ENCODE measurements at places on chromosomes 1 and 21.

DNA sequence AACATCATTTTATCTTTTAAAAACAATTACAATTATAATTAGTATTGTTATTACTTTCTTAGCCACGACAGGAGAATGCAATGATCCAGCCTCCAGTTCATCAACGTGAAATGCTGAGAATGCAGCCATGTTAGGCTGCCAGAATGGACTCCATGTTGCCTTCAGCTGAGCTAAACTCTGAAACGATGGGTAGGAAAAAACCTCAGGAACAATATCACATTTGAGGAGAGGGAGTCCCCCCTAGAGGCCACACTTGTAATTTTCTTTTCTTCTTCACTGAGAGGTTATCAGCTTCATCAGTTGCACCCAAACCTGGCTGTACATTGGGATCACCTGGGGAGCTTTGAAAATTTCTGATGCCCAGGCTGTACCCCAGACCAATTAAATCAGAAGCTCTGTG is 34.6 kb upstream of the DNAH14 start:
- DNase-seq: no peak

GRCh38 chr1:241495741-241496140 is 23.8 kb downstream of the FH start:
- DNase-seq: no peak

DNA sequence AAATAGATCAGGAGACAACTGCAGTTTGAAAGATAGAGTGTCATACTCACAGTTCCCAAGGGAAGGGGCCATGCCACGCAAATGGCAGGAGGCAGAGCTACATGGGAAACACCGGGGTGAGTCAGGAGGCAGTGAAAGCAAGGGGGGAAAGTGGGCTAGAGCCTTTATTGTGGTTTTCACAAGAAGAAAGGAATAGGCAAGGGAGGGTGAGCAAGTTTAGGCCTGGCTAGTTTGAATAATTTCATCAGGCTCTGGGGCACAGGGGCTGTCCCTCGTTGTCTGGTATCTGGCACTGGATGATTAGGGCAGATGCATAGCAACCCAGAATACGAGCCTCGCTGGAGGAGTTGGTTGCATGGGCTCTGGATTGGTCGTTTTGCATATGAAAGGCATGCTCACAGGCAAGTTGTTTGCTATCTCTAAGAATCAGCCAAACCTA is 17.0 kb upstream of the ITLN2 start:
- DNase-seq: no peak

DNA sequence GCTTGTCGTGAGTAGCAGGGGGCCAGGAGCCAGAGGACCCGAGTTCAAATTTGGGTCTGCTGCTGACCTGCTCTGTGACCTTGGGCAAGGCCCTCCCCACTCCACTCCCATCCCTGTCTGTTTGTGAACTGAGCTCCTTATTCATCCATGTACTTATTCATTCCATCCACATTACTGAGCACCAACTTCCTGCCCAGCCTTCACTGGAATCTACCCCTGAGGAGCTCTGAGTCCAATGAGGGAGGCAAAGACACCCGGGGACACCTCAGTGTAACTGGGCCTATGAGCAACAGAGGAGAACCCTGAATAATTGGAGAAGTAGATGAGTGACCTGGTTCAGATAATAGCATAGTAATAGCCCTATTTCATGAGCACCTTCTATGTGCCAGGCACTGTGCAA is 8.9 kb downstream of the BSND start:
- DNase-seq: no peak

GRCh38 chr1:81780705-81781454 is 19.9 kb upstream of the ADGRL2 start:
- no peak for DNase-seq

Data from substantia nigra (tissue), 51 donors.